ENCODE measurements at places on chromosomes 4 and X.

- DNase-seq: no peak
Measured at GRCh38 chr4:2320152-2320551, 58.2 kb upstream of the MXD4 start.

GRCh38 chrX:118345045-118345463 lies 852 bp upstream of the WDR44 start:
- no peak for DNase-seq

DNA sequence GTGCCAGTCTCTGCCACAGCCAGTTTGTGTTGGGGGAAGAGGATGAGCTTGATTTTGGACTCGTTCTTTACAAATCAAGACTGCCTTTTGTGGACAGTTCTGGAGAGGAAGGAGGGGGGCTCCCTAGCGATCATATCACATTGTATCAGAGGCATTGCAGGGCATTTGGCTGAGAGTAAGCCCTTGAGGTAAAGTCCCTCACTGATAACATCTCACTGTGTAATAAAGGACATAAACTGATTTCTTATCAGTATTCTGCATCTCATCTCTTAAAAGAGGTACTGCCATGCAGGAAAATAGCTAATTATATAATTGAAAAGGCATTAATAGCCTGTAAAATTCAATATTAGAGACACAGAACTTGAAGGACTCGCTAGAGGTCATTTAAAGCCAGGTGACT lies 6.1 kb upstream of the IGFBP7 start:
- no peak for DNase-seq

- DNase-seq: peak; percentile 71
Measured at GRCh38 chrX:44873415-44874276, 658 bp downstream of the KDM6A start.

- no peak for DNase-seq
Measured at GRCh38 chr4:121712001-121712651, 15.3 kb upstream of the ANXA5 start.

DNA sequence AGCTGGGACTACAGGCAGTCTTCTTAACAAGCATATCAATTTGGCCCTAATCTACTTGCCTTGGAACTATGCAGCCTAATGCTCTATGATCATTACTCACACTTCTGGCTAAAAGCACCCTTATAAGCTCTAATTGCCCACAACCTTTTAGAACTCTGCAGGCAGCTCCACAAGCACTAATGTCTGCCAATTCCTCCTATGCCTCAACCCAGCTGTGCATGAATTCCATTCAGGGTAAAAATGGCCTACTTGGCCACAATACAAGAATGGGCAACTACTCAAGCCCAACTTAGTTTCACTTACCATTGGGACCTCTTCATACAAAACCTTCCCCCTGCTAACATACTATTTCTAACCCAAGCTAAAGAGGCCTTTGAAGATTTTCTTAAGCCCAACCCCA lies 51.7 kb downstream of the ZNF718 start:
- DNase-seq: no peak

DNA sequence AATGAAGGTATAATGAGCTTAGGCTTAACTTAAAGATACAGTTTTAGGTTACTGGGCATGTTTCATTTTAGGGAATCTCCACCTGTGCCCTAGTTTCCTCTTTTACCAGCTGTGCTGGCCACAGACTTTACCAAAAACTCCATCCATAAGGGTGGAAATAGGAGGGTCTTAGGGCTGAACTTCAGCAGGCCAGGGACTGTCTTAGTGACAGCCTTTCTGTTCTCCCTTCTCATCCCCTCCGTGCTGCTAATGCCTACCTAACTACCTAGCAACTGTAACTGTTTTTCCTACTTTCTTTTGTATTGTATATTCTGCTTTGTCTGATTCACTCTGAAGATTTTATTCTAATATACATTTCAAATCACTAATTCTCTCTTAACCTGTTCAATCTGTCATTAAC lies 1375.3 kb downstream of the PCDH18 start:
- no peak for DNase-seq

- DNase-seq: no peak
Measured at GRCh38 chr4:154872198-154872597, 91.1 kb downstream of the RBM46 start.

GRCh38 chrX:39261446-39262147 lies 460.3 kb downstream of the MID1IP1 start:
- DNase-seq: no peak

DNA sequence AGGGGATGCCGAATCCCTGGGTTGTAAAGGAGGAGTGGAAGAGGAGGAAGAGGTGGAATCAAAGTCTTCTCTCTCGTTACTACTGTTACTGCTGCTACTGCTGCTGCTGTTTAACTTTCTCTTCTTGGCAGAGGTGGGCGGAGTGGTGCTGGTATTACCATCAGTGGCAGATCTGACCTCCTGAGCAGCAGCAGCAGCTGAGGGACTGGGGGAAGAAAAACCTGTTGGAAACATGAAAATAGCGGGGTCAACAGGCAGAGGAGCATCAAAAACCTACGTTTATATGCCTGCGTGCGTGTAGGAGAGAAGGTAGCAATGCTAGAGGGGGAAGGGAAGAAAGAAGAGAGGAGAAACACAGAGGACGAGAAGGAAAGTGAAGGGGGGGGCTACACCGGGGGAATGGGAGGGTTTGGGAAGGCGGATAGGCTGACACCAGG lies 339 bp downstream of the CUL4B start:
- DNase-seq: no peak

DNA sequence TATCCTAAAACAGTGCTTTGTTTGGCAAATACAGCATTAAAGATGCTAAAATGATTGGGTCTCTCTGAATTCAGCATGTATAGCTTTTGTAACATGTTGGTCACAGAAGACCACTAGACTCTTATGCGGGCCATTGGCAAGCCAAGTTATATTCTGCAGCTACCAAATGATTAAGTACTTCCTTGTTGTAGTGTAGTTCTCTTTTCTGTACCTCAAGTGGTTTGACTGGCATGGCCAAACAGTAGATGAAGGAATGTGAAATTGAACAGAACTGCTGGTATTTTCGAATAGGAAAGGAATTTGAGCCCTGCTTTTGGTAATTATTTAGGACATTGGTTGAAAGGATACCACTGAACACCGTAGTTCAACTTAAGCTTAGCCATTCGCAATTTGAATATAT lies 193.9 kb upstream of the GPC4 start:
- no peak for DNase-seq

DNA sequence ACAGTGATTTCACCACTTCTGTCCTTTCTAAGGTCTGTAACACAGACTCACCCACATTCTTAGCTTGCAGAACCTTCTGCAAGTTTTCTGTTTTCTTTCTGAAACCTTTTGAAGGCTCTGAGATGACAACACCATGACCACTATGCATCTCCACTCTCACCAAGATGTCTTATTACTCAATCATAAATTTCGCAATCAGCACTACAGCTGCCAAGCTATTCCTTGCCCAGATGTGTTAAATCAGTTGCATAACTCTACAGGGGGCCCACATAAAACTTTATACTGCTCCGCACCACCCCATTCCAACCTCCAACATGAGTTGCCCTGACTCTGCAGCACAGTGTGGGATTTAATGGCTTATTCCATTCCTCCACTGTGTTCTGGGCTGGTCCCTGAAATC lies 229.9 kb downstream of the COL25A1 start:
- DNase-seq: no peak

GRCh38 chr4:48546336-48546735 lies 56.3 kb downstream of the ZAR1 start:
- no peak for DNase-seq

GRCh38 chrX:526295-527224 lies 104.0 kb upstream of the SHOX start:
- no peak for DNase-seq

DNA sequence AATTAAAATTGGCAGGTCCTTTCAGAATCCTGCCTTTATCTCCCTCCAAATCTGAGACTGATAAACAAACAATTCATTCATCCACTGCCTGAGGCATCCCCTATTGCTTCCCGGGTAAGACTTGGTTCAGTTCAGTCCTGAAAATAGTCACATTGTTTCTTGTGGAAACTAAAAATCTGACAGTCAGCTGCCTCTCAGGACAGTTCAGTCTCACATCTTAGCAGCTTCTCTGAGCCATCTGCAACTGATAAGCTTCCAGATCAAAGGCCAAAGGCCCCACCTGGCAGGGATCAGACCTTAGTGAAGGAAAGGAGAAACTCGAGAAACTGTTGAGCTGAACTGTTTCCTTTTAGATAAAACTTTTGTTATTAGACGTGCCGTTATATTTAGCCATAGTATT lies 264.5 kb downstream of the IL15 start:
- no peak for DNase-seq

GRCh38 chr4:121007660-121008059 lies 64.7 kb downstream of the NDNF start:
- DNase-seq: no peak

DNA sequence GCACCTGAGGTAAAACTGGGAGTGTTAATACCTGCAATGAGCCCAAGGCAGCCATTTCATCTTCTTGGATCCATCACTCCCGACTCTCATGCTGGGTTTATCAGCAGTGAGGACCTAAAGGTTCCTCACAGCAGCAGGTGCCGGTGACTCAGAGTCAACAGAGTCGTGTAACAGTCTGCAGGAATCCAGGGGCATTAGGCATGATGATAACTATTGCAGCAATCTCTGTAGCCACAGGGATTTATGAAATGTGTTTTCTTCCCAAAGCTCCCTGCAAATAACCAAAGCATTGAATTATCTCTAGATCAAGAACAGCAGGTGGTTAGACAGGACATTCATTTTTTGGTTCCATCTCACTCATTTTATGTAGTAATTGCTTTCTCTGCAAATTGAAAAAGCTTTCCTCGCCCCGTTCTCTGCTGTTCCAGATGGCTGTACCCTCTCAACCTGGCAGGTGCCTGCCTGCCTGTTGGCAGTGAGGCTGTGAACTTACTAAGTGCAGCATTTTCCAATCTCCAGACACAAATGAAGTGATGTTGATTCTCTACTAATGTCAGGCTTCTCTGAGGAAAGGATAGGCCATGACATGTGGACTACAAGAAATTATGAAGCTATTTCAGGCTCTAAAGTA lies 48.1 kb upstream of the TSPAN7 start:
- no peak for DNase-seq

GRCh38 chr4:17468619-17469221 lies 43.2 kb downstream of the QDPR start:
- no peak for DNase-seq

GRCh38 chr4:7894098-7894676 lies 45.5 kb downstream of the AFAP1 start:
- no peak for DNase-seq

GRCh38 chrX:7215842-7216241 lies 67.9 kb upstream of the PUDP start:
- DNase-seq: no peak

DNA sequence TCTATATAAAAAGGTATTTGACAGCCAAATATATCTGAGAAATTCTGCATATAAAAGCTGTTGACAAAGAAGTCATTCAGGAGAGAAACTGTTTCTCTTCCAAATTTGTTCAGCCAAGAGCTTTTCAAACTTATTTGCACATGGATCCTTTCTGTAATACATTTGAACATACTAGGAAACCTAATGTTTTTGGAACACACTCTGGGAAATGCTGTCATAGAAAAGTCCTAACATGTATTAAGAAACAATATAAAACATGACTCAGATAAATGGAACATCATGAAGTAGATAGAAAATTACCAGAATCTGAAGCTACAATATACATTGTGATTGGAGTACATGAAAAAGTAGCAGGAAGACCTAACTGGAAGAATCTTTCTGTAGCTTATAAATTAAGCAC lies 781.5 kb upstream of the EPHA5 start:
- DNase-seq: no peak

DNA sequence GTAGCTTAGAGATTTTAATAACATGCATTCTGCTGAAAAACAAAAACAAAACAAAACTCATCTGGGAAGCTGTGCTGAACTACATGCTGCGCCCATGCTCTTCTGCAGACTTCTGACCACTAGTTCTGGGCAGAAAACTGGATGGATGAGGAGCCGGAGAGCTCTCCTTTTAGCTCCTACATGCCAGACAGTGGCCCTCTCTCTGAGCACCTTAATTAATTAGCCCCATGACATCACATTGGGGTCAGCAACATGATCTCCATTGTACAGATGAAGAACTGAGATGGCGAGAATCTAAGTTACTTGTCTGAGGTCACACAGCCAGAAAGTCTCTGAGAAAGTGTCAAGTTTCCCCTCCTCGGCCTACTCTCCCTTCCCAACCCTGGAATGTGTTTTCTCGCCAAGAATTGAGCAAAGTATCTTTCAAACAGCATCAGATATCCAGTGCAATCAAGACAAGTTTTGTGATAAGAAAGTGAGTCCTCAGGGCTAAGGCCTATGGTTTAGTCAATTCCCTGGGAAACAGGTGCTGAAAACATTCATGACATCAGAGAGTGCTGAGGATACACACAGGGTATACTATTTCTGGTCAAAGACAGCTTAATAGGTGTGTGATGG lies 21.6 kb downstream of the SCD5 start:
- DNase-seq: no peak

GRCh38 chrX:90026730-90027129 lies 105.0 kb downstream of the TGIF2LX start:
- DNase-seq: no peak

DNA sequence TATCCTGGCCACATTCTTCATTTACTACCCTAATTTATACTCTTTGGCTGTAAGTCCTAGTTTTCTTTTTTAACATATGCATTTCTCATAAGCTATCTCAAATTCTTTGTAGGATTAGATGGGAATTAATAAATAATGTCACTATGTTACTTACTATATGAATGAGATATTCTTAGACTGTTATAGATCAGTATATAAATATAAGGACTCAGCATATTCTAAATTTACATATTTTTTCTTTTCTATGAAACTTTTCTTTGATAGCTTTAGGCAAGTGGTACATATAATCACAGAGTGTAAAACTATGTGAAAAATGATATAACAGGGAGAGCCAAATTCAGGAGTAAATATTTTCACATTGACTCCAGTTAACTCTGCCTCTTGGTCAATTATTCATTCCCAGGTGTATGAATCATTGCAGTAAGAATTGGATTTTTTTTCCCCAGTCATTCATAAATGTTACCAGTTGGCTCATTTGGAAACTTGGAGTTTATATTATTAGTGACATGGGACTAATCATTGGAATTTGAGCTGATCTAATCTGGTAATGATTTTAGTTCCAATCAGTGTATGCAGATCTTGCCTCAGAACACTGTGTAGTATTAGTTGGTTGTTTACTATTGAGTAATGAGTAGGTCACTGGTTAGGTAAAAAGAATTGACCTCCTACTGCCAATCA lies 25.3 kb downstream of the FHIP1A start:
- no peak for DNase-seq

- no peak for DNase-seq
Measured at GRCh38 chr4:81030061-81030980, at the start of gene BMP3. TSS of gene BMP3 (plus strand) at chr4:81030708. CDS start at chr4:81031285, 577 bp downstream.

DNA sequence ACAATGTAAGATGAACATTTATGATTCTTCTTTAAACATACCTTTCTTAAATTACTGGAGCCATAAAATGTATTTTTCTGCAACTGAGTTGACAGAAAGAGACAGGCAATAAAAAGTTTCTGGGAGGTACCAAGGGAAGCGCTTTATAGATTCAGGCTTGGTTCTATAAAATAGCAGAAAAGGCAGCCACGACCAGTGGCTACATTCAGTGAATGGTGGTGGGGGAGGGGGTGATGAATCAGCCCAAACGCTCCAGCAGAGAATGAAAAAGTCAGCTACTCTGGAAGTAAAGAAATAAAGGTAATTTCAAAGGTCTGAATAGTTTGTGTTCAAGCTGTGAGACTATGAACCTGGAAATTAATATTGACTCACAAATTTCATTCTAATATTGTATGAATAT lies 456.1 kb downstream of the KCTD8 start:
- no peak for DNase-seq

All from GM06990 (cell line).